Hepatocyte (in vitro differentiated cells): ENCODE measurements at places on chromosomes 6 and 20.
A peak's percentile ranks its signal among the peaks of the same experiment; 100 is the strongest.

DNA sequence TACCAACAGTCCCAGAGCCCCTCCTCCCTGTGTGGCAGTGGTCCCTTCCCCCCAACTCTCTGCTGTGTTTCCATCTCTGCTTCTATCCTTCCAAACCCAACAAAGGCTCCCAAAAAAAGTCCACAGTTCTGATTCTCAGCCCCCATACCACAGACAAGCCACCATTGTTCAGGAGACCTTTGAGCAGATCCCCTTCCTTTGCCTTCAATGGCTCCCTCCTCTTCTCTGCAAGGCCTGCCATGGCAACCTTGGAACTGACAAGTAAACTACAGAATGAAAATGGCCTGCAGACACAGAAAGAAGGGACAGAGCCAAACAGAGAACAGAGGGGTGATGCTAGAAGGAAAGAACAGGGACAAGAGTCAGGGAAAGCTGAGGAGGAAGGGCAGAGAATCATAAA, 23.2 kb downstream of the OR2H2 start:
- no peak for DNase-seq

- DNase-seq: no peak
Measured at GRCh38 chr6:68915586-68915985, 280.5 kb downstream of the ADGRB3 start.

DNA sequence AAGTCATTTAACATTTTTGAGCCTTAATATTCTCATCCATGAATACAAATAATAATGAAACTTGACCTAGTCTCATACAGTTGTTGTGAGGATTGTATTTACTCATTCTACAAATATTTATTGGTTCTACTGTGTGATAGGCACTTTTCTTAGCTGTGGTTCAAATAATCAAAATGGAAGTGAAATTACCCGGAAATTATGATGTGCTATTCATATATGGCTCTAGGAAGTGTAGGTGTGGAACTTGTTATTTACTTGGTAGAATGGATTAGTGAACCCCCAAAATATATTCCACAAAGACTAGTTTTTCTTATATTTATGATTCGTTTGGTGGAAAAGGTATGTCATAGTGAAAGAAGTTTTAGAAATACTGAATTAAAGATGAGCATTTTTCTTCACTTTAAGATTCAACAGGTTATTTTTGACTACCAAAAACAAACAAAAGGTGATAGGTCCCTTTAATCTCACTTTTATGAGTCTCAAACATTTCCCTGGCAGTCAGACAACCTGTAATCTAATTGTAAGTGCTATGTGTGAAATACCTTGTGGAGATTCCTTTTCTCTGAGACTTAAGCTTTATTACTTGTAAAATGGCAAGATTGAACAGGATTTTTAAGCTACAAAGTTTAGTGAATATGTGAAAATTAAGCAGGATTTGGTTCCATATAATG, 77.8 kb downstream of the STXBP5 start:
- DNase-seq: no peak

DNA sequence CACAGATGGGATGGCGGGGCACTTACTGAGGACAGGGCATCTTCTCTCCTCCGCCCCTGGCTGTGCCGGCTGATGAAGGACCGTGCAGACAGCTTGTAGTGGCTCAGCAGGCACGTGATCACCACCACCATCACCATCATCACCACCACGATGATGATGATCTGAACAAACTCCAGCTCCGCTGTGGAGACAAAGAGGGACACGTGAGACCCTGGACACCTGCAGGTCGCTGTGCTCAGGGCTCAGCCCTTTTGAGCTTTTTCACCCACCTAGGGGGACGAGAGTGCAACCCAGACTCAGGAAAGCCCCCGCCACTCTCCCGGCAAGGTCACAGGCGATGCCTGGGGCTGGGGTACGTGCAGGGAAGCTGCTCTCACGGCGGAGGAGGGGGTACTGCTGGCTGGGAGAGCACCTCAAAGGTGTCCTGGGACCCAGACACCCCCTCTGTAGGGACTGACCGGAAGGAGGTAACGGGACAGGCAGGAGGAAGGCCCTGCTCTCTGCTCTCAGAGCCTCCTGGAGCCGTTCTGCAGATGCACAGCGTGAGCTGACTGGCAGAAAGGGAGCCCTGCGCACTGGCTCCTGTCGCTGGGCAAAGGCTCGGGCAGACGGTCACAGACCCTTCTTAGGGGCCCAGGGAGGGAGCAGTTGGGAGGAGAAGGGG, 39.4 kb upstream of the ZBP1 start:
- DNase-seq: no peak

- no peak for DNase-seq
Measured at GRCh38 chr6:138728662-138729061, 44.9 kb upstream of the CCDC28A start.

DNA sequence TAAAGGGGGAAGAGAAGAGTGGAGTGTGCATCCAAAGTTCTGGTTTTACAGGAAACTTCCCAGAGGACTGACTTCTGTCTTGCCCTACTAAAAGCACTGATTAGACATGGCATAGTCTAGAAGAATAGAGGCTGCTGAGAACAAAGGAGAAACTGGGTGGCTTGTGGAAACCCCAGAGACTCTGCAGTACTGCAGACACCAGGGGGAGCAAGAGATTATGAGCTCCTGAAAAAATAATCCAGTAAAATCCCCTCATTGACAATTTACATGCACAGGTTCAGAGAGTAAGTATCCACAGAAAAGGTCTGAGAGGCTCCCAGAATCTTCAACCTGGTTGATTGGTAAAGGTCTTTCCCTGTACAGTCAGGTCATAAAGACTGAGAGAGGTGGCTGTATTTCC, 48.7 kb upstream of the CLVS2 start:
- peak; percentile 34 for DNase-seq

DNA sequence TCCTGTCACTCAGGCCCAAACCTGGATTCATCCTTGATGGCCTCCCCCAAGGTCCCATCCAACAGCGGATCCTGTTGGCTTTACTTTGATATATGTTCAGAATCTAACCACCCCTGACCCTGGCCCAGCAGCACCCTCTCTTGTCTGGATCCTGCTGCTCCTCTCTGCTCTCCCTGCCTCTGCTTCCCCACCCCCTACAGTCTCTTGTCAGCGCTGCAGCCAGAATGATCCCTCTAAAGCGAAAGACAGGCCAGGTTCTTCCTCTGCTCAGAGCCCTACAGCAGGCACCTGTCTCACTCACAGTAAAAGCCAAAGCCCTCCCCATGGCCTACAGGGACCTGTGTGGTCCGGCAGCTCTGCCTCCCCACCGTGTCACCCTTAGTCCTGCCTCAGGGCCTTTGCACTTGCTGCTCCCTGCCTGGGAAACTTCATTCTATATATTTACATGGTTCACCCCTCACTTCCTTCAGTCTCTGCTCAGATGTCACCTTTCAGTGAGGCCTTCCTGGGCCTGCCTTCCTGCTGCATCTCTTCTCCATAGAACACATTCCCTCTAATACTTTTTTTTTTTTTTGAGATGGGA, 37.4 kb upstream of the KCNB1 start:
- no peak for DNase-seq

- no peak for DNase-seq
Measured at GRCh38 chr6:84137051-84137375, 90.4 kb downstream of the CEP162 start.

DNA sequence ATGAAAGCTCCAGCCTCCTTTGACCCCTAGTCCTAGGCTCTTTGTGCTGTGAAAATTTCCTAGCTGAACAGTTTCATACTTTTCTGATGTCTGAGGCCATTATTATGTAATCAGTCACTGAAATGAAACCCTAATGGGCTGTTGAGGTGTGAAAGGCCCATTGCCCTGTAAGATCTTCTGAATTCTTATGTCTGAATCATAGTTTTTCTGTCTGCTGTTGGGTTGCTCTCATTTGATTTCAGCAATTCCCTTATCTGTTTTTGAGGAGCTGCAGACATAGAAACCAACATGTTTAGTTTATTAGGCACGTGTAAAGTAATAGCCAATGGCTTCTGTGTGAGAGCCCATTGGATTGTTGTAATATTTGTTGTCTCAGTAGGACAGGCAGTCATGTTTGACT, 118.1 kb downstream of the EYA4 start:
- no peak for DNase-seq

GRCh38 chr6:17962436-17963031, 24.9 kb downstream of the KIF13A start:
- peak; percentile 74 for DNase-seq

DNA sequence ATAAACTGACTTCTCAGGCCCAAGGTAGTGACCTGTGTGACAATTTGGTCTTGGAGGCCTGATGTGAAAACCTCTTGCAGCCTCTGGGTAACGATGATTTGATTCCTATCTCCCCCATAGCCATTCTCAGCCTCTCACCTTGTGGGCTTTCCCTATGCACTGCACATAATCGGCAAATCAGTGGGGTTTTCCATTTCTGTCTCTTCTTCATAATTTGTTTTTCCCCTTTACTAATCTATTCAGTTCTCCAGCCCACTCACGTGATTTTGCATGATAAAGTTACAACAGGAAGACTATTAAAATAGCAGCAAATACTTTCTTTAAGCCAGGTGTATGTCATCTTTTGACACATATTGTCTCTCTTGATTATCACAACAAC, 893.7 kb downstream of the TFAP2A start:
- DNase-seq: no peak

DNA sequence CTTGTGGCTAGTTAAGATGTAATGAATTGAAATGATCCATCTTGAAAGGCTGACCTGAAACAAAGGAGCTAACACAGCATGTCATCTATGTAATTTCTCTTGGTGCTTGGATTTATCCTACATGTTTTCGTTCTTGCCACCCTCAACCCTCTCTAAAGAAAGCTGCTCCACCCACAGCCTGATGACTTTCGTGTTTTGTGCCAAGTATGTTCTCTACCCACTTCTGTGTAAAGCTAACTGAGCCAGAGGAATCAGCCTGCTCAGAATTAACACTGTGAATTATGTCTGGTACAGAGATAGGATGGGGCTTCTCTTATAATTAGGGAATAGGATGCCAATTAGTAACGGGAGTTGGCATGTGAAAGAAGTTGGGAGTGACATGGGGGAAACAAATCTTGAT, 67.9 kb upstream of the MLIP start:
- no peak for DNase-seq

DNA sequence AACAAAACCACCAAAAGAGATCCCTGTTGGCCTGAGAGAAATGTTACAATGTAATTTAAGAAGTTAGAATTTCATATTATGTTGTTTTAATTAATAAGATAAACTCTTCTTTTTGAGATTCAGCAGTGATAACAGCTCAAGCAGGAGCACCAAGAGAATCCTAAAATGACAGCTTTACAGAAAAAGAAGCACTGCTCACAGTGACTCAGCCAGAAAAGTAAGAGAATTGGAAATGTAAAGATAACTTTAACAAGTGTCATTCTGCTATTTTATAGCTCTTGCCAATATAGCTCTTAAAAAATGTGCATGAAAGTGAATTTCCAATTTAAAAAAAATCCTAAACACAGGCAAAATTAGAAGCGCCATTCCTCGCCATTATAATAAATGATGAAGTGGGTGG, 111.3 kb downstream of the UBE3D start:
- DNase-seq: no peak

DNA sequence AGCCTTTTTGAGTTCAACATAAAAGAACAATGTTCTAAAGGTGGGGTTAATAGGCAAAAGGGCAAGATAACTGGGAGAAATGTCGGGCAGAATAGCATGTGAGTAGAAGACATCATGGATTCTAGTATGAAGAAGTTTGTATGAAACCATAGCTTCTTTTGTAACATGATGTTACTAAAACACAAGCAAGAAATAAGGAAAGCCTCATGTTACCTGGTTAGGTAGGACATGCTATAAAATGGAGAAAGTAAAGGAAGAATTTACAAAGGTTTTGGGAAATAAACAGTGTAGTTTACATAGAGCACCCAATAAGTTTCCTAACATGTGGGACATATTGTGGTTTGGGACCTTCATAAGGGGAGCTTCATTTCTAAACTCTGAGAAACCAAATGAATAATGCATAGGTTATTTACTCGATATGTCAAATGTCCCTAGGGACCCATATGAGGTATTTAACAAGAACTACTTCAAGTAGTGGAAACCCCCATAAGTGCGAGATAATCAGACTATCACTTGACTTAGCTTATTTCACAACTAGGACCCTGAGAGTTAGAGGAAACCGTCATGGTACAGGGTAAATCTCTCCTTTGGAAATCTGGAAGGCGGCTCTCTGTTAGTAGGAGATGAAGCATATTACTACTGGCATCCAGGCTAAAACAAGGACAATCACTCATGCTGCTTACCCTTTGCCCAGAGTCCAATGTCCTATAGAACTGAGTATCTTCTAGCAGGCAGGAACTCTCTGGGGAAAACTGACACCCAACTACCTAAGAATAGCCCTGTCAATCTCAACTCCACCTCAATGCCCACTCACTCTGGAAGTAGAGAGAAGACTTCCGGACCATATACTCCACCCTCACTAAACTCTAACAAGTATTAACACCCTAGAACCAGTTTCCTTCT, 57.5 kb downstream of the ILRUN start:
- peak; percentile 58 for DNase-seq

DNA sequence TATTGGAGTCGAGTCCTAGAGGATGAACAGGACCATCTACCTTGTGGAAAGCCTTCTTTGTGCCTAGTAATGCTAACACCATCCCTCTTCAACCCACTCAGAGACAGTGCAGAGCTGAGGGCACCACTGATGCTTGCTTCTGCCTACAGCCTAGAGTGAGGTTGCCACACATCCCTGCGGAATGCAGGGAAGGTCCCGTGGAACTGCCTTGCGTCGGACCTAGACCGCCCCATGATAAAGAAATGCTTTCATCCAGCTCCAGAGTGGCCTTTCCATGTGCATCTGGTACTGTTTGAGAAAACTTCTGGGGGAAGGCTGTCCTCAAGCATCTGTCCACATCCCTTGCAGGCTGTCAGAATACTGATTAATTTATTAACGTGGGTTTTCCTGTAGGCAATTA, 168.4 kb downstream of the PHACTR1 start:
- no peak for DNase-seq
